CD4-positive, alpha-beta T cell treated with Interleukin-21 for 1 hour (primary cell): ENCODE measurements at places on chromosomes 5 and 9.

DNA sequence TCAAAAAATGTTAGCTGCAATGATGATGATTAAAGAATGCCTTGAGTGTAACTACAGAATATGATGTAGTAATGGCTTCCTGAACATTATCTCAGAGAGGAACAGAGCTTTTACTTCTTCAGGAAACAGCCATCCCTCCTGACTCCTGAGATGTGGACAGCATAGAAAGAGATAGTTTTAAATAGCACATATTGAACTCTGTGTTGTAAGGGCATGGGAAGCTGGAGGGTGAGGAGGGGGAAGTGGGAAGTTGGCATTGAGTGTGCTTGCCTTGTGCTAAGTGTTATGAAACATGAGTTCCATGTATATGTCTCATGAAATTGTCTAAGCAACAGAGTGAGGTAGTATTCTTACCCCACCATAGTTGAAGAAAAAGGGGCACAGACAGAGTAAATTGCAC, 161.5 kb upstream of the SLC28A3 start:
- DNase-seq = no peak

DNA sequence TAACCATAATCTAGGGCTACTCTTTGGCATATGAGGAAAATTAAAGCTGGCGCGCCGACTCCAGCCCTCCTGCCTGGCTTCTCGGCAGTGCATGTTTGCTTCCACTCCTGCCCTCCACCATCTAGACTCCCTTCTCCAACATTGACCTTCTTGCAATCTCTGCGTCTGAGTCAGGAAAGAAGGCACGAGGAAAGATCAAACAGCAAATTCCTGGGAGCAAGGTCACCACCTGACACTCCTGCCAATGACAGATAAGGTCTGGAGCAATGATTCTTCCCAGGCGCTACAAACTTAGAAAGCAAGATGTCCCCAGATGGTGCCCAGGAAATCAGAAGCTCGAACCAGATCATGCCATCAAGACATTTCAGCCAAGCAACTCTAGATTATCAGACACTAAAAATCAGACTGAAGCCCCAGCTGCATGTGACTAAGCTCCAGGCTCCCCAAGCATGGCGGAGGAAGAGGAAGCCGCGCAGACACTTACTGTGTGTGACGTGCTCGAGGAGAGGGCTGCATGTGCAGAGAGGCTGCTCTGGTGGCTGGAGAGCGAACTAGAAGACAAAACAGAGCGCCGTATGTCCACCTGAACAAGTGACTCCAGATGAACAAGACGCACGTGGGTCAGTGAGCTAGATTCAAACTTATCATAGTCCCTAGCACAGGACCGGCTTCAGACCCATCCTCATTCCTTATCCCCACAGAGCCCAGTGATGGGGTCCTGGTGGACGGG, 115.3 kb downstream of the UBE2R2 start:
- DNase-seq = no peak

DNA sequence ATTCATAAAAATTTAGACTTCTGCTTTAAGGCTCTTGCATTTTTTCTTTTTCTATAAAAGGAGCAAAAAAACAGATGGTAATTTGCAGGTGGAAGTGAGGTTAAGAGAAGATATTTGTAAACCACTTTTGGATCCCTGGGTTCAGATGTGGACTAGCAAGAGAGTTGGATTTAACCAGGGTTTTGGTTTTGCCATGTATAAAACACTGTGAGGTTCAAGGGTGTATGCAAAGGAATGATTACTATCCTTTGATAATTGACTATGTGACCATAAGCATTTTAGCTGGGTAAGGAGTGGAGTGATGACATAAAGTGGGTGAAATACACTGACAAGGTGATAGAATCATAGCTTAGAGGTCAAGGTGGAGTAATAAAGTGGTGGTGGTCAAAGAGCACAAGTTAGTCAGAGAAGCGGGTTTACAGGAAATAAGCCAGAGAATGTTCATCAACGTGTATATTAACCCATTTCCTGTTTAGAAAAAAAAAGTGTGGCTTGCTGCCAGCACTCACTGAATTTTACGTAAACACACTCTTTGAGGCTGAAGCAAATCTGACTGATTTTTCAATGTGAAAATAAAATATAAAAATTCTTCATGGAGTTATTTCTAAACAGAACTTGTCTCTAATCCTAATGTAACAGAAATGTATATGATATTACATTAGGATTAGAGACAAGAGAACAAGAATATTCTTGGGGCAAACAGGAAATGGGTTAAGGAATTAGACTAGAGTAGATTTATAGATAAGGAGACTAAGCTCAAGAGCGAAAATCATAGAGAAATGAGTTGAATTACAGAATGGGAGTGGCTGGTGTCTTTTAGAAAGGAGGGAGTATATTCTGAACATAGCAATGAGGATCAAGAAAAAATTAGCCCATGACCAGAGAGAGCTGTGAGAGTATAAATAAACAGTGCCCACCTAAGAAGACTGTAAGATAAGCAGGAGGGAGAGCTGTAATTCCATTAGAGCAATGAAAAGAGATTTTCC, 74.5 kb downstream of the CDKN2A start:
- DNase-seq = peak; percentile 66

GRCh38 chr5:69527128-69527770, 32.7 kb upstream of the GTF2H2C start:
- no peak for DNase-seq

- no peak for DNase-seq
Measured at GRCh38 chr9:97299809-97300414, 7.5 kb upstream of the CCDC180 start.

DNA sequence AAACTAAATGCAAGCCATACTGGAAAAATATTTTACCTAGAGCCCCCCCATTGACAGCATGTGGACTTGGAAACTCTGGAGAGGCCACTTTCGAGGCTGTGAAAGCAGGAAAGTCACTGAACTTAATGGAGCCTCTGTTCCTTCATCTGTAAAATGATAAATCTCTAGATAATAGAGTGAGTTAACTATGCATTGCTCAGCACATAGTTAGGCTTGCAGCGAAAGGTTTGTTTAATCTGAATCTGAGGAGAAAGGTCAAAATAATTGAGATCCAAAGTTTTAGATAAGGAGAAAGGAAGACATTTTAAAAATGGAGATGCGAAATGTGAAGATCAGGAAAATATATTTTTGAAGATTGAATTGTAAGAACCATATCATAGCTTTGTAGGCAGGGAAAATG, 4.6 kb downstream of the PCSK5 start:
- DNase-seq = no peak

GRCh38 chr5:12691330-12691729, 787.1 kb upstream of the CTNND2 start:
- no peak for DNase-seq

GRCh38 chr9:16202914-16203728, 650.3 kb downstream of the CCDC171 start:
- no peak for DNase-seq

- DNase-seq = no peak
Measured at GRCh38 chr9:92432350-92432749, 8.1 kb upstream of the OMD start.

GRCh38 chr5:78627175-78627574, 21.4 kb downstream of the LHFPL2 start:
- DNase-seq = no peak

DNA sequence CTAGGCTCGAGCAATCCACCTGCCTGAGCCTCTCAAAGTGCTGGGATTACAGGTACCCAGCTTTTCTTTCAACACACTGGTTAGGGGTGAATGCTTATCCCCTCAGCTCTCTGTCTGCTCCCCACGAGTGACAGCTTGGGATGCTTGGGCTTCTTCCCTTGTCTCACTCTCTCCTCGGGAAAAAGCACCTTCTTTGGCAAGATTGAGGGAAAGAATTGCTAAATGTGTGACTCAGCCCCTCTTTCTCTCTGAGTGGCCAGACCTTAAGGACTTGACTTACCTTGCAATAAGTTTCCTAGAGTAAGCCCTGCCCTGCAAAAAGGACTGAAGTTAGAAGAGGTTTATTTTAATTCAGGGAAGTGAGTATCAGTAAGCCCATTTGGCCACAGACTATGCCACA, 68.1 kb upstream of the ERBIN start:
- no peak for DNase-seq

- no peak for DNase-seq
Measured at GRCh38 chr9:86924206-86924605, 23.1 kb downstream of the GAS1 start.

GRCh38 chr5:68245319-68245718, 29.8 kb downstream of the PIK3R1 start:
- DNase-seq = no peak

- no peak for DNase-seq
Measured at GRCh38 chr9:108060175-108060574, 570.6 kb upstream of the KLF4 start.

GRCh38 chr5:124941051-124942049, 194.9 kb upstream of the ZNF608 start:
- DNase-seq = no peak

DNA sequence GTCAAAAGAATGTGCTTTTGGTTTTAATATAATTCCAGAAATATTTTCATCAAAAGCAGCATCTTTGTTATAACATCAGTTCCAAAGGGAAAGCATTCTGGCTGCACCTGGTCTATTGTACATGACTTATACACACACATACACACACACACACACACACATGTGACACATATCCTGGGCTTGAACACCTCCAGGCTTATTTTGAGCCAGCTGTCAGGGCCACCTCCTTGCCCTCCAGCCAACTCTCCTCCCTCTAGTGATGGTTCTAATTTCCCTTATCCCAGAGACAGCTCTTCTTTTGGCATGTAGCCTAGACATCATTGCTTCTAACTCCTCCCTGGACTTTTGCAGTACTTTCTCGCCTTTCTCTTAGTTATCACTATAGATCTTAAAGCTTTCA, 115.0 kb downstream of the PIK3R1 start:
- no peak for DNase-seq

DNA sequence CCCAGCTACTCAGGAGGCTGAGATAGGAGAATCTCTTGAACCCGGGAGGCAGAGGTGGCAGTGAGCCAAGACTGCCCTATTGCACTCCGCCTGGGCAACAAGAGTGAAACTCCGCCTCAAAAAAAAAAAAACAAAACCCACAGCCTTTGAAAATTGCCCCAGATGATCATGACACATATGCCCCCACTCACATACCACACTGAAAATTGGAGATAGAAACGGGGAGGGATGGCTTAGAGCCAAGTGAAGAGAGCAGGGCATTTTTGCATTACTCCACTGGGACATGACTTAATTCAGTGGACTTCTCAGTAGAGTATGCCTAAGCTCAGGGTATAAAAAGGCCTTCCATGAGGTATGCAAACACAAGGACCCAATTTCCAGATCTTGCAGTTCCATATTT, 309.3 kb downstream of the BNC2 start:
- no peak for DNase-seq

DNA sequence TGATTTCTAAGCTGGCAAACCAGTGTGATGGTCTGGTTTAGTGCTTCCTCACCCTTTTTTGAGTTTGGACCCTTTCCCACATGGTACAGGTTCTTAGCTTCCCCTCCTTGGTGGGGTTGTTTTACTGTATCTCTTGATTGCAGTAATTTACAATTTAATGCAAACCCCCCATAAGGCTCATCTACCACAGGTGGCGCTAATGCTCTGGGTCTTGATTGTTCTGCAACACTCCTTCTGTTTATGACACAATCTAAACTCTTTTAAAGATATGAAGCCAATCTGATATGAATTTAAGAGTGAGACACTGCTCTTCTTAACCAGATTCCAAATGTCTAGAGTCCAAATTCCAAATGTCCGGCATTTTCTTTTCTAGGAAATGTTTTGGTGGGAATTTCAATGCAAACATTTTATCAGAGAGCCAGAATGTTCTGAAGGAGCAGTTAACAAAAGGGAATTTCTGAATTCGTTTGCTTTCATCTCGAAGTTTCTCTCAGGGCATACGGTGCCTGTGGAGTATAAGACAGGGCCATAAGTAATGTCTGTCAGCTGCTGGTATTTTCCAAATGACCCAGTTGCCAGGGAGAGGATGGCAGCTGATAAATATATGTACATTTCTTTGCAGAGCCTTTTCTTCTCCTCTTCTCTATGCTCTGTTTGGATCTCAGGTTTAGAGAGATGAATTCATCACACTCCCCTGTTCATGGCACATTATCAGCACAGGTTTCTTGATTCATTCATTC, 246.8 kb downstream of the ARHGAP26 start:
- peak; percentile 56 for DNase-seq

DNA sequence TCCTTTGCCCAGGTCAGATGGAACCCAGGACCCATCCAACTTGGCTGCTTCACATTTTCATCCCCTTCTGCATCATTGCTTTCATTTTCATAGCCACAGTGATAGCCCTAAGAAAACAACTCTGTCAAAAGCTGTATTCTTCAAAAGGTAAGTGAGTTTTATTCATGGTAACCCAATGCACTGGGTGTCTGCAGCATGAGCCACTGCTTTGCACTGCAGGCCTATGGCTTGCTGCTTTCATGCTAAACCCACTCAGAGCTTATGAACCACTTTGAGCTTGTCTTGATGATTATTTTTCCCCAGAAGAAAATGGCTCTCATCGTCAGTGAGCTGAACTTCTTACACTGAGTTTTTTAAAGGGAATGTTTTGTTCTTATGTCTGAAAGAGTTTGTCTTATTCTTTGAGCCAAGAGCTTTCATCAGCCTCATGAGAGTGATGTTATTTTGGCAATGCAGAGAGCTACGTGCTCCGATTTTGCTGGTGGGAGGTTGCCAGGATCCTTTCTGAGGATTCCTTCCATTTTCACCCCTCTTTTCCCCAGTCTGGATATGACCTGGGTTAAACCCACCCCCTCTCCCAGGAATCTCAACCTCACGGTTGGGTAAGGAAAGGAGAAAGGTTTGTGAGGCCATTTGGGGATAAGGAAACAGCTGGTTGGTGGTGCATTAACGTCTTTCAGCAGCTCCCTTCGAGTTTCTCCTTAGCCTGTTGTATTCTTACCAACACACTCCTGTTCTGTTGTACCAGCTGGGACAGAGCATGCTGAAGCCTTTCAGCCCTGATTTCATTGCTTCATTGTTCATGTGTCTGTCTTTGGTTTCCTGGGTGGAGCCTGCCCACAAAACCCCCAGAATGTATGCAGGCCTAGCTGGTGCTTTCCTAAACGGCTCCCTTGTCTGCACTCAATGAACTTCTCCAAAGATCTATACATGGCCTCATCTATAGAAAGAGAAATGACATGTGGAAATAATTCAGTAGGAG, 47.6 kb downstream of the PDCD1LG2 start:
- peak; percentile 73 for DNase-seq

GRCh38 chr5:173786286-173787187, 101.6 kb upstream of the CPEB4 start:
- DNase-seq = peak; percentile 7

- no peak for DNase-seq
Measured at GRCh38 chr5:145562931-145563330, 272.2 kb downstream of the PRELID2 start.

DNA sequence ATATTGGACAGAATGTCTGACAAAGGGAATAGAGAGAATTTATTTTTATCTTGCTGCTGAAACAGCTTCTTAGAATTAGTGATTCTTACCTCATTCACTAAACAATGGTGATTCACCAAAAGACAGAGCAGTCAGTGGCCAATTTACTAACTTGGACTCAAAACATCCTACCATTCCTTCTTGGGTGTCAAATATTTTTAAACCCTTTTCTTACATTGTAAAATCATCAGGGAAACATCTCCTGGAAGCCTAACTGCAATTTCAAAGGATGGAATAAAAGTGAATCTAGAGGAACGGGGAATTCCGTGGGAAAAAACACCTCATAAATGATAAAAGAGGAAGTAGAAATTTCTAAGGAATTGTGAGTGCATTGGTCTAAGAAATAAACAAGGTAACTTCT, 97.7 kb downstream of the LHFPL2 start:
- DNase-seq = no peak

- DNase-seq = no peak
Measured at GRCh38 chr5:15371184-15371583, 128.8 kb upstream of the FBXL7 start.
